ENCODE measurements at places on chromosomes 3 and 15.

GRCh38 chr3:193948459-193948858, 187.5 kb upstream of the HES1 start:
- no peak overlapping the region for H3K27ac ChIP-seq
- H3K4me3 ChIP-seq: no peak overlapping the region
- no peak for DNase-seq
- H3K4me1 ChIP-seq: peaks cover 8% of the 10 kb centered on the region
- H3K36me3 ChIP-seq: no peaks in the 10 kb centered on the region
- H3K27me3 ChIP-seq: peaks cover 8% of the 10 kb centered on the region

DNA sequence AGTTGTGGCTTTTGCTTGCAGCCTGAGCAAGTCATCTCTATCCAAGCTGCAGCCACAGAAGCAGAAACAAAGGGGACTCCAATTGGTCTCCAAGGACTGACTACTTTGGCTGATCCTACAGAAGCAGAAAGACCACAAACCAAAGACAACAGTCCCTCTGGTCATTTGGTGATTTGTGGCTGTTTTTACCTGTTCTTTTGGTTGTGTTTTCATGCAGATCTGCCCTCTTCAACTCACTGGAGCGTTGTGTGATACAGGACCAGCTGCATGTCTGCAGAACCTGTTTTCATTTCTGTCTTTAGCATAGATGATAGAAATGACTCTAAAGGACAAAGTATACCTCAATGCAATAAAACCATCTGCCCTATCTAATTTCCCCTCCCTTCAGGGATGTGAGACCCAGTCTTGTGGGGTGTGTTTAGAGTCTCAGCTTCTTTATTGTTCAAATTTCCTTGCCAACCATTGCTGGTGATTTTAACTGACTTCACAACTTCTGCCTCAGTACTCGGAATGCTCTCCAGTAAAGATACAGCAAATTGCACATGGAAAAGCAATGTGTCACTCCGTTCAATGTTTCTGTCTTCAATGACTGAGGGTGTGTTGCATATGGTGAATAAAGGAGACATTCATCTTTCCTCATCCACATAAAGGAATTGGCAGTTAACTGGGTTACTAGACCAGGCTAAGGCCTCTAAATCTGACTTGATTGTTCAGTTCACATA, 48.9 kb upstream of the SLC7A14 start:
- no peaks in the 10 kb centered on the region for H3K4me1 ChIP-seq
- no peaks in the 10 kb centered on the region for H3K36me3 ChIP-seq
- H3K4me3 ChIP-seq: no peak overlapping the region
- H3K27ac ChIP-seq: no peak overlapping the region

- no peak overlapping the region for H3K4me3 ChIP-seq
- no peaks in the 10 kb centered on the region for H3K36me3 ChIP-seq
- no peak overlapping the region for H3K27ac ChIP-seq
- H3K4me1 ChIP-seq: no peaks in the 10 kb centered on the region
- no peaks in the 10 kb centered on the region for H3K27me3 ChIP-seq
Observed at GRCh38 chr3:65409176-65409569, 629.5 kb downstream of the MAGI1 start.

- H3K27me3 ChIP-seq: no peaks in the 10 kb centered on the region
- no peak overlapping the region for H3K27ac ChIP-seq
- no peak overlapping the region for H3K4me3 ChIP-seq
- DNase-seq: no peak
Observed at GRCh38 chr3:70992562-70993204, 590.8 kb downstream of the FOXP1 start.

DNA sequence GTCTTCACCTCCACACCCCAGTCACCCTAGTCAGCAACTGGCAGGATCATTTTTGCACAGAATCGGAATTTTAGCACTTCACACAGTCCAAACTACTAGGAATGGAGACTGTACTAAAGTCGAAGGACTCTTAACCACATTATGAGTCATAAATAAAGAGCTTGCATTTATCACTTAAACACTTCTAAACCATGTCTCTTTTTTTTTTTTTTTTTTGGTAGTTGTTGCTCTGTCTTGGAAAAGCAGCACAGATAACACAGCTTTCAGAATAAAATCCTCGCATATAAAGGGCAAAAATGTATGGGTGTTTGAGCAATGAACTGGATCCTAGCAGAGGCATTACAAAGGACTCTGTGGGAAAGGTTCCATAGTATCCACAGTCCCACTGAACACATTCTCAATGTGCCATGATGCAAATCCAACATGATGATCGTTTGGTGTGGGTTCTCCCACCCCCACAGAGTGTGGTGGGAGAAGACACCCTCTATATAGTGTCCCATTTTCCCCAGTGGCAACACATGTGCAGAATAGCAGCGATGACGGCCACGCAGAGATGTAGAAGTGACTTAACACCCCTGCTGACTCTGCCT, 47.1 kb downstream of the FOXP1 start:
- H3K36me3 ChIP-seq: no peaks in the 10 kb centered on the region
- DNase-seq: no peak
- peaks cover 8% of the 10 kb centered on the region for H3K4me1 ChIP-seq
- no peak overlapping the region for H3K4me3 ChIP-seq

DNA sequence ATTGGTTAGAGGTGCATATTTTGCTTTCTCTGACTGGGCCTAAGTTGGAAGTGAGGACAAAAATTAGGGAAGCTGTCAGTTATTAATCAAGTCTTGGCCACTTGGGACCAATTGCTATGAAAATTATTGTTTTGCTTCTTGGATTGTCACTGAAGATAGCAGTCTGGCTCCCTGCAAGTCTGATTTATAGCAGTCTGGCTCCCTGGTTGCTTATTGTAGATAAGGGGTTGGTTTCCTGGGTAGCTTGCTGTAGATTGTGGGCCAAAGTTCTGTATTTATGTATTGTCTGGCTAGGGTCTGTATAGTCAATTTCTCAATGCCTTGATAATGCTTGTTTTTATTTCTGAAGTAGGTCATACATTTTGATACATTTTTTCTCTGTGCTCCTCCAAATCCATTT, 13.3 kb upstream of the DRD3 start:
- H3K27ac ChIP-seq: no peak overlapping the region
- no peak for DNase-seq
- H3K4me3 ChIP-seq: no peak overlapping the region
- H3K4me1 ChIP-seq: no peaks in the 10 kb centered on the region
- no peaks in the 10 kb centered on the region for H3K36me3 ChIP-seq

DNA sequence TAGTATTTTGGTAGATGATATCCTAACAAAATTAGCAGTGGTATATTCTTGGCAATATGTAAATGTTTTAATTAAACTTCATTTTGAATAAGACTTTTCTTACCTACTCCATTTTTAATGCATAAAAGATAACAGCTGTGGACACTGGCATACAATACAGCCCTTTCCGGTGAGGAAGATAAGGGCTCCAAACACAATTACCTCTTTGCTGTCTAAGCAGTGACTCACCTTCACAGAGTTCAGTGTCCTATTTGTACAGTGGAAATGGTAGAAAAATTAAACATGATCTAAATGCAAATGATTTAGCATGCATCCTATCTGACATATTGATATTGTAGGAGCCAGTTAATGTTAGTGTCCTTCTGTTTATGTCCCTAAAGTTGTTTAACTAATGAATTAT, 969.4 kb downstream of the PLOD2 start:
- H3K4me3 ChIP-seq: no peak overlapping the region
- H3K36me3 ChIP-seq: no peaks in the 10 kb centered on the region
- no peak overlapping the region for H3K27ac ChIP-seq
- no peaks in the 10 kb centered on the region for H3K4me1 ChIP-seq

DNA sequence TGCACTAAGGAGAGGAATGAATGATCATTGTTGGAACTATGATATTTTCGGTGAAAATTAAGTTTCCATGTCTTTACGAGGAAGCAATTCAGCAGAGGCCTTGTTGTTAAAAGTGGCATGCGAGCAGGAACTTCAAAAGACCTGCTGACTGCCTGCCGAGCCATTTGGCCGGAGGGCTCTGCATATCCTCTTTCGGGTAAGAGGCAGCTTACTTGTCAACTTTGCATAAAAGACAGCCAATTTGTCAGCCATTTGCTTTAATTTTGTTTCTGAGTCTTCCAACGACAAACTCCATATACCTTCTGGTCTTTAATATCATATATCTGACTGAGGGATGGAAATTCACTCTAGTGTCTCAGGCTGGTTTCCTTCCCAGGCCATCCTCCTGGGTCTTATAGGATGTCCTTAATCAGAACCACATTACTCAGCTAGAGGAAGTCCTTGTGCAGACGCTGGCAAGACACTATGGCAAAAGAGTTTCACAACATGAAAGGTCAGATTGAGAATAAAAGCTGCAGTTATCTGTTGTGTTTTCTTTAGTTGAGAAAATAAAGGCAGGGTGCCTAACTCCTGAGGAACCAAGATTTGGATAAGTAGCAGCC, 128.7 kb upstream of the WNT5A start:
- H3K4me1 ChIP-seq: no peaks in the 10 kb centered on the region
- no peaks in the 10 kb centered on the region for H3K36me3 ChIP-seq
- no peaks in the 10 kb centered on the region for H3K27me3 ChIP-seq
- H3K4me3 ChIP-seq: no peak overlapping the region
- H3K27ac ChIP-seq: no peak overlapping the region

DNA sequence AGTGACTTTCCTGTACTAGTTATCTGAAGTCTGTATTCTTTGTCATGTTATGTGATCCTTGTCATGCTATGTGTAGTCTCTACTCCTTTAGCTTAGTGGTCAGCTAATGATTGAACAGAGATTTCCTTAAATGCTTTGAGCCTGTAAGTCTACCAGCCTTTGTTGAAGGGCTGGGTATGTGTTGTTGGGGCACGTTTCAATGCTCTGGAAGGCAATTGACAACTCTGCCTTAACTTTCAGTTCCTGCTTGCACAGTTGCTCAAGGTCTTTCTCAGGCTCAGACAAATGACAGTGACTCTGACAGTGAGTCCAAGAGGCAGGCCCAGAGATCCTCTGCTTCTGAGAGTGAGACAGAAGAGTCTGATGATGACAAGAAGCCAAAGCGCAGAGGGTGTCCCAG, 89.3 kb downstream of the CHD2 start:
- DNase-seq: no peak
- no peaks in the 10 kb centered on the region for H3K4me1 ChIP-seq
- H3K27ac ChIP-seq: no peak overlapping the region

- no peak for DNase-seq
- H3K36me3 ChIP-seq: no peaks in the 10 kb centered on the region
- H3K4me3 ChIP-seq: no peak overlapping the region
- no peaks in the 10 kb centered on the region for H3K27me3 ChIP-seq
- H3K4me1 ChIP-seq: no peaks in the 10 kb centered on the region
- no peak overlapping the region for H3K27ac ChIP-seq
Observed at GRCh38 chr3:138474163-138474562, 39.7 kb downstream of the ESYT3 start.

GRCh38 chr15:57769266-57769665, 62.8 kb downstream of the POLR2M start:
- no peak overlapping the region for H3K4me3 ChIP-seq
- H3K27me3 ChIP-seq: no peaks in the 10 kb centered on the region
- H3K36me3 ChIP-seq: no peaks in the 10 kb centered on the region
- H3K4me1 ChIP-seq: no peaks in the 10 kb centered on the region
- DNase-seq: no peak

DNA sequence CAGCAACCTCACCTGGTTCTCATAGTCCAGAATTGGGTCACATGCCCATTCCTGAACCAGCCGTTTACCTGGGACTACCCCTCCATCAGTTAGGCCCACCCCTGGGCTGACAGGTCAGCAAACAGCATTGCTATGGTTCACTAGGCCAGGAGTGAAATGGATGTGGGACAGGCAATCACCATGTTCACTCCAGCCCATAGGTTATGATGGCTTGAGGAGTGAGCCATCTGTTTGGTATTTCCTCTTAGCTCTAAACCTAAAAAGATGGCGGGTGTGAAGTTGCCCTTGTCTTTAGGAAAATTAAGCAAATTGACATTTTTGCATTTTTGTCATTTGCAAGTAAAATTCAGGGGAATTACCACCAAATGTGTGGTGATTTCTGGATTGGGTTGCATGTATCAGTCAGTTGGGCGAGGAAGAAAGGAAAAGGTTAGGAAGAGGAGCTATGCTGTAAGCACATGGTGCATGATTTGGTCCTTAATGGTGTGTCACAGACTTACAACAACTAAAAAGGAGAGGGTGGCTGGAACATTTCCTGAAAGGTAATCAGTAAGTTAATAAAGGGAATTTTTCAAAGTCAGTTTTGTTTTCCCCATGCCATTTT, 17.2 kb downstream of the NXPE3 start:
- H3K27ac ChIP-seq: no peak overlapping the region
- no peaks in the 10 kb centered on the region for H3K36me3 ChIP-seq
- no peaks in the 10 kb centered on the region for H3K27me3 ChIP-seq
- H3K4me3 ChIP-seq: no peak overlapping the region
- no peak for DNase-seq

DNA sequence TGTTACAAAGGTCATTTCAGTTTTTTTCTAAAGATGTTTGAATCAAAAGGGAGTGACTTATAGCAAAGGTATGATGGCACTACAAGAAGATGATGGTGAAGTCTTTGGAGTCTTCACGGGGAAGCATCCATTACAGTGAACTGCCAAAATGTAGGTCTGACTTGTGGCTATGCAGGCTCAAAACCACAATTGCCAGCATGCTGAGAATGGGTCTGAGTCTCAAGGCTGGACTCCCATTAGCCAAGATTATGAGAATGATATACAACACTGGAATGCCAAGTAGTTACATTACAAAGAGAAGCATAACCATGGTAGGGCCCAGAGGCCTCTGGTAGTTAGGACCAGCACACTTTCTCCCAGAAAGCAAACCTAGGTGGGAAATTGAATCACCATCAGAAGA, 194.2 kb downstream of the MTHFS start:
- DNase-seq: no peak
- no peak overlapping the region for H3K27ac ChIP-seq
- H3K36me3 ChIP-seq: no peaks in the 10 kb centered on the region
- H3K4me1 ChIP-seq: no peaks in the 10 kb centered on the region

DNA sequence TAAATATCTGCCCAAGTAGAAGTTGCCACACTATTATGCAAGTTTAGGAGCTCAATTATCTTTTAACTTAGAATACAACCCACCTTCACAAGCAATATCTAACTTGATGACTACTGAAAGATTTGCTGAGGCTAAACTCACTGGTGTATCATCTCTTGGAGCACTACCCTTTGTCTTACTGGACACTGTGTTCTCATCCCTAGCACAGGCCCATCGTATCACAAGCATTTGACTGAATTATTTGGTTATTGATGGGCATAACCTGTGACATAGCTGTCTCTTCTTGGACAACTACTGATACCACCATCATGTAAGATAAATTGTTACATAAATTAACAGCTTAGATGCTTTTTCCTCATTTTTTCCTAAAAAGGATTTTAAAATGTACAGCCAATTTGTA, 216.2 kb upstream of the THBS1 start:
- H3K4me1 ChIP-seq: no peaks in the 10 kb centered on the region
- no peaks in the 10 kb centered on the region for H3K36me3 ChIP-seq
- H3K4me3 ChIP-seq: no peak overlapping the region
- no peak overlapping the region for H3K27ac ChIP-seq

- no peaks in the 10 kb centered on the region for H3K36me3 ChIP-seq
- no peak overlapping the region for H3K27ac ChIP-seq
- H3K4me1 ChIP-seq: no peaks in the 10 kb centered on the region
Observed at GRCh38 chr3:168051531-168052471, 43.9 kb downstream of the GOLIM4 start.

GRCh38 chr3:172238188-172238587, 198.8 kb downstream of the FNDC3B start:
- no peak overlapping the region for H3K27ac ChIP-seq
- no peaks in the 10 kb centered on the region for H3K4me1 ChIP-seq
- no peak overlapping the region for H3K4me3 ChIP-seq

GRCh38 chr3:187590861-187591576, 79.2 kb downstream of the SST start:
- H3K4me1 ChIP-seq: no peaks in the 10 kb centered on the region
- H3K36me3 ChIP-seq: no peaks in the 10 kb centered on the region
- peaks cover 30% of the 10 kb centered on the region for H3K27me3 ChIP-seq
- no peak overlapping the region for H3K4me3 ChIP-seq

GRCh38 chr15:40650479-40650878, 44.5 kb upstream of the RAD51 start:
- no peak overlapping the region for H3K4me3 ChIP-seq
- no peak overlapping the region for H3K27ac ChIP-seq
- H3K4me1 ChIP-seq: no peaks in the 10 kb centered on the region
- DNase-seq: no peak
